ENCODE measurements at places on chromosomes 3 and 15.

- DNase-seq = no peak
Observed at GRCh38 chr3:71176366-71176765, 407.2 kb downstream of the FOXP1 start.

GRCh38 chr3:2934541-2934940, 175.6 kb downstream of the IL5RA start:
- no peak for DNase-seq

DNA sequence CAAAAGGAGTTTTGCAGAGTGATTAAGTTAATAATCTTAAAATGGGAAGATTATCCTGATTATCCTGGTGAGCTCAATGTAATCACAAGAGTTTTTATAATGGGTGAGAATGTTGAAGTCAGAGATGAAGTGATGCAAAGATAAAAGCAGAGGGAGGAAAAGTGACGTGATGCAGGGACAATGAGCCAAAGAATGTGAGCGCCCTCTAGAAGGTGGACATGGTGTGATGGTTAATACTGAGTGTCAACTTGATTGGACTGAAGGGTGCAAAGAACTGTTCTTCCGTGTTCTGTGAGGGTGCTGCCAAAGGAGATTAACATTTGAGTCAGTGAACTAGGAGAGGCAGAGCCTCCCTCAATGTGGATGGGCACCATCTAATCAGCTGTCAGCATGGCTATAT, 569.6 kb upstream of the AGTR1 start:
- DNase-seq = no peak

GRCh38 chr3:115663414-115663813, 40.1 kb downstream of the GAP43 start:
- no peak for DNase-seq

GRCh38 chr3:124246949-124247348, 255.0 kb upstream of the ROPN1 start:
- DNase-seq = no peak

DNA sequence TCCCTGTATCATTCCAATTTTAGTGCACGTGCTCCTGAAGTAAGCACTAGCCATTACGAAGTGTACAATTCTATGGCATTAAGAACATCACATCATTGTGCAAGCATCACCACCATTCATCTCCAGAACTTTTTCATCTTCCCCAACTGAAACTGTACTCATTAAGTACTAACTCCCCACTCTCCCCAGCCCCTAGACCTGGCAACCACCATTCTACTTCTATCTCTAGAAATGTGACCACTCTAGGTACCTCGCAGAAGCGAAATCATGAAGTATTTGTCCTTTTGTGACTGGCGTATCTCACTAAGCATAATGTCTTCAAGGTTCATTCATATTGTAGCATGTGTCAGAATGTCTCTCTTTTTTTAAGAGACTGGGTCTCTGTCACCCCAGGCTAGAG, 11.4 kb downstream of the PPP1R2 start:
- DNase-seq = no peak

DNA sequence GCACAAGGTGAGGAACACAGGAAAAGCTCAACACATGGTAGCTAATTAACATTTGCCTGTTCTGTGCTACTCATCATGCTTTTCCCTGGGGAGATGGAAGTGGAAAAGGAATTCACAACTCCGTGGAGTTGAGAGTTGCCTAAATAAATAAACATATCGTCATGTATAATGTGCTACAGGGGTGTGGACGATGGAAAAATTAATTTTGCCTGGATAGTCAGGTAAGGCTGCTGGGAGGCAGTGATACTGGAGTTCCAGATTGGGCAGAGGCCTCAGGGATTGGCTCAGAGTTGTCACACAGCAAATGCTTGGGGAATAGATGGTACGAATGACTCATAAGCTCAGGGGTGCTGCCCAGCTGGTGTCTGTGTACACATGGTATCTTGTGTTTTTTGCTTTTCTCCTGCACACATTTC, 3.1 kb upstream of the ABHD6 start:
- DNase-seq = no peak

- no peak for DNase-seq
Observed at GRCh38 chr15:74192751-74193150, 9.8 kb downstream of the STRA6 start.

DNA sequence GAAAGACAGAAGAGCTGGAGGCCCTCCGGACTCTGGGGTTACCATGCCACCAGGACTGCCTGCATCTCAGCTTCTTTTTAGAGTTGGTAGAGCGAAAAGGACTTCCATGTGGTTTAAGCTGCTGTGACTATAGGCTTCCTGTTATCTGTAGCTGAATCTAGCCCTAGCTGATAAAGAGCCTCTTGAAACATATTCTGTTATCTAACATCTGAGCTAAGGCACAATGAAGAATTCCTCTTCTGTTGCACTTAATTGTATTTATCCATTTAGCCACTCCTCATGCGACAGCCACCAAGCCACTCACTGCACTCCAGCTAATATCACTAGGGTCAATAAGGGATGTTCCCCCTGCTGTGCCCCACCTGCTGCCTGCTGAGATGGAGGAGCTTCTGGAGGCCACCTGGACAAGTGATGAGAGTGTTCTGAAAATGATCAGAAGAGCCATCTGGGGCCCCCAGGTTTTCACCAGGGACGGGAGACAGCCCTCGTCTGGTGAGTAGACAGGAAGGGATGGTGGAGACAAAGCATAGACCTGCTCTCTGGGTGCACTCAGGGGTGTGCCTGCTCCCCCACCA, 94.6 kb upstream of the PLXNA1 start:
- DNase-seq = no peak

DNA sequence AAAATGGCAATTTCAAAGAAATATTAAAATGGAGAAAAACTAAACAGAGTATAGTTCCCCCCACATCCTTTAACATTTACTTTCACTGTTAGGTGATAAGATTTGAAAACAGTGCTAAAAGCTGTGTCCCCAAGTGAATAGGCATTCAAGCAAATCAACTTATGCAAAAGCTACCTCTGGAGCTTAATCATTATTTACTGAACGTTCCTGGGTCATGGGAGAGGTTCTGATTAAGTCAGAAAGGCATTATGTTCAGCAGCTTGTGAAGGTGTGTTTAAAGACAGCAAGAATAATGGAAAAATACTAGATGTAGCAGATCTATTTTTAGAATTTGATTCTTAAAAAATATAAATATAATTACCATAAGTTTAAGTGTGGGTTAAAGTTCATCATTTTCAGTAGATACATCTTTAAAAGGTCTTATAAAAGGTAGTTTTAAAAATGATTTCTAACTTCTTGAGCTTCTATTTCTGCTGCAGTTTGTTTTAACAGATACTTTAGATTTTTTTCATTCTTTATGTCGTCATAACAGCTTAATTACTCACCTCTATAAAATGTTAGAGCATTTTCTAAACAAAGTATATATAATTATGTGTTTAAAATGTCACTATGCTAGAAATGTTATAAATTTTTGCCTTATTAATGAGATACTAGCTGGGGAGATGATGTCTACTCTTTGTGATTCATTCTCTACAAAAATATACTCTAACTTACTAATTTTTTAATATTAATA, 127.9 kb downstream of the MITF start:
- no peak for DNase-seq

DNA sequence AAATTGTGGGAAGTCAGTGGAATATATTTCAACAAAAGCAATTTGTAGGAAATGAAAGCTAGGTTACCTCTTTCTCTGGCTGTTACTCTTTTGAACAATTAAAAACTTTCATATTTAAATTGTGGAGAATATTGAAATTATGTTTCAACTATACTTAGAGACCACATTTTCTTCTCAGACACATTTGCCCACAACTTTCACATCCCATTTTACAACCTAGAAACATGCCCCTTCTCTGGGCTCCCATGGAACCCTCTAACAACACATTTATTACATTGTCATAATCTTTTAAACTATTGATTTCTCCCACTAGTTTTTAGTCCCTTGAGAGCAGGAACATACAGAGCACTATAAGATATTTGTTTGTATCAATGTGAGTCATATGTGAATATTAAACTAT, 211.7 kb upstream of the TTC14 start:
- DNase-seq = no peak

GRCh38 chr3:128282380-128283196, 129.3 kb downstream of the EEFSEC start:
- no peak for DNase-seq

- DNase-seq = no peak
Observed at GRCh38 chr3:12195231-12195630, 36.5 kb upstream of the TIMP4 start.

DNA sequence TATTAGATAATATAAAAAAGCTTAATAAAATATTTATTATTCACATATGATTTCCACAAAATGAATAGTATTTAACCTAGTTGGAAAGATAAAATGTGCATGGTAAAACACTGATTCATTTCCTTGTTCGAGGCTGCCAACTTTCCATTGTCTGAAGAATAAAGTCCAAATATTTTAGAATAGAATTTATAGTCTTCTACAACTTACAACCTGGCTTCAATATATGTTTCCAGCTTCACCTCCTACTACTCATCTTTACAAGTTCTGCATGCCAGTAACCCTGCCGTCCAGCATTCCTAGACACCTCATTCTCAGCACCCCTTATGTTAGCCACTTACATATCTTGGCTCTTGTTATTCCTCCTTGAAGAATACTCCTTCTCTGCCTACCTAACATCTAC, 244.5 kb downstream of the FGF12 start:
- no peak for DNase-seq

DNA sequence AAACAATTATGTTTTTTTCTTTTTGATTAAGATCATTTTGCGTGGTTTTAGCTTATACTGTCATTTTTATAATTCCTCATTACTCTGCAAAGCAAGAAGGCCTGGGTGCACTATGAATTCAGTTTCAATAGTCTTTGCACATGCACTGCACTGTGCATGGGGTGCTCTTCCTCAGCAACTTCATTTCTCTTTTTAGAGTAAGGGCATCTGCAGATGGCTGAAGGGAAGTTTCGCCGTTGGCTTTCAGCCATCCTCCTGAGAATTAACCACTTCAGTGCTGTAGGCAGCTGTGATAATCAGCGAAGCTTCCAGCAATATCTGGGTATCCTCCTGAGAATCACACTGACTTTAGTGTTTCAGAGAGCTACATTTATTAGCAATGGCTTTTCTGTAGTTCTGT, 284.8 kb downstream of the GBE1 start:
- no peak for DNase-seq

DNA sequence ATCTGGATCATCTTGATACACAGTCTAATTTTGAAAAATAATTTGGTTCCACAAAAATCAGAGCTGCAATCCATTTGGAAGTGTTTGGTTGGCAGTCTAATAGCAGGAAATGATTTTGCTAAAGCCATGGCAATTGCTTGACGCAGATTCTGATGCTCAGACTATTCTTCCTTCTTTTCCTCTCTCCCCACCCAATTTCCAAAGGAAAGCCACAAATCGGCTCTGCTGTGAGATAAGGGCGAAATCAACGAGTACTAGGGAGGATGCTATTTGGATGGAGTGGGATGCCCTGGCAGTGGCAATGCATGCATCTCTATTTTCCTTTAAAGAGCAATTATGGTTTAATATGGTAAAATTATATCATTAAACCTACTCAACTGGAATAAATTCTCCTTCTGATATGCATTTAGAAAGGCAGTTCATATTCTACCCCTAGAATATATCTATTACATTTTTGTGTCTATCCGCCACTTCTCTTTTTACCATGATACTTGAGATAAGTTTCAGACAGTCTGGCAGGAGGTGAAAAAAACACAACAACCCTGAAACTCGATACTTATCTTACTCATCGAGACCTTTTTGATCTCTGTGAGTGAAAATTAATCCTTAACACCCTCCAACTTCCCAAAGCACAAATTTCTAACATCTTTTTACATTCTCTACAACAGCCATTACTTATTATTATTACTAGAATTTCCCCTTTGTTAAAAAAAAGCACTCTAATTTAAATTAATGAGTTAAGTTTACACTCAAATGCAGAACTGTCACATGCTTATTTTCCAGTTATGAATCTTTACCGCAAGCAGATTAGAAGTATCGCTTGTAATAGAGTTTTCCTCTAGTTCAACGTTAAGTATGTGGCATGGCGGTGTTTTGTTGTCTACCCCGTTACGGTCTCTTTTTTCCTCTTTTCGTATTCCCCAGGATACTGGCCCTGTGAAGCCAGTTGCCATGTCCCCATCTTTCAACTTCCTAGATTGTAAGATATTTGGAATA, 433.3 kb downstream of the FOXP1 start:
- no peak for DNase-seq

DNA sequence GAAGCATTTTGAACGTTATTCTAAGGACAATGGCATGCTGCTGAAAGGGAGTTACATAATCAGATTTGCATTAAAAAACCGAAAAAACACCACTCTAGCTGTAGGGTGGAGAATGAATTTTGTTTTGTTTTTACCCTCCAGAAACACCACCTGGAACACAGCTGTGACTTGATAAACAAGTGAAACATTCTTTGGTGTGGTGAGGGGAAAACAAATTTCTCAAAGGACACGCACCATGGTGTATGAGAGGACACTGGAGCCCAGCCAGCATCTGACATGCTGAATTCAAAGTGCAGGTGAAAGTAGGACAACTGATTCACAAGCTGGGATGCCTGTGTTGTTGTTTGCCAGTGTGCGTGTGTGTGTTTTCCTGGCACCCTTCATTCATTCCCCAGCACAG, 554.5 kb upstream of the TBL1XR1 start:
- DNase-seq = peak; percentile 7

DNA sequence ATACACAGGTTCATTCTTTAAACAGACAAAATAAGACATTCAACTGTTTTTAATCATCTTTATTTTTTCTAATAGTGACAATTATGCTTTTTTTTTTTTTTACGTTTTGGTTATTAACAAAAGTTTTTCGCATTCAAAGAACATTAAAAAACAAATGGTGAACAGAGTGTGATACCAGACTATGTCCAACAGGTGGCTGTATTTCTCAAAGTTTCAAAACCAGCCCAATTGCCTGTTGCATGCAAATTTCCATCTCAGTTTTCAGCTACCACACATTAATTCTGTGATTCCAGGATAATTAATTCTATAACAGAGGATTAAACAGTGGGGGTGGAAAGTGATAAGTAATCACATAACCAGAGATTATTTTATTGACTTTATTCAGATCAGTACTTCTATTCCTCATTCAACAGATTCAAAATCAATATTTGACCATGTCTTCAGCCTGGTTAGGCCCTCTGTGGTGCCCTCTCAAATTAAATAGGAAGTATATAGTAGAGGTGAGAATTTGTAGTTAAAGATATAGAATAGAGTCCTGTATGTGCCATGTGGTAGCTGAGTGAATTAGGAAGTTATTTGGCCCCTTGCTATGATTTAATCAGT, 122.2 kb upstream of the DCBLD2 start:
- no peak for DNase-seq

DNA sequence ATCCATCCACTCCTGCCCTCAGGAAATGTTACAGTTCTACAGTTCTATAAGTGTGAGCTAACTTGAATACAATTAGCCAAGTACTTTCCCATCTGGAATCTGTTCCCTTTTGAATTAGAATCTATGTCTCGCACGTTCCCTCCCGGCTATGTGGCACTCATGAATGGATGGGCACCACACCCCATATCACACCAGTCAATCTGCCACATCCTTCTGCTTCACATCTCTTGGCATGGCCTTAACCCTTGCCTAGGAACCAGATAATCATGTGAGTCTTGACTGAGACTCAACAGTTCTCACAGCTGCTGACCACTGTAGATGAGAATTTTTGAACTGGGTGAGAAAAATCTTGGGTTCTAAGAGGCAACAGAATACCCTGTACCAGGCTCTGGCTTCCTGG, 180.2 kb downstream of the TNIK start:
- DNase-seq = no peak

- DNase-seq = no peak
Observed at GRCh38 chr3:30141178-30141581, 465.2 kb upstream of the TGFBR2 start.

- DNase-seq = no peak
Observed at GRCh38 chr3:165159760-165160421, 36.3 kb downstream of the SLITRK3 start.

GRCh38 chr15:31901501-31901900, 128.8 kb upstream of the CHRNA7 start:
- DNase-seq = no peak
